Stimulated activated CD4-positive, alpha-beta T cell treated with anti-CD3 and anti-CD28 coated beads, Interleukin-12 subunit alpha, Interleukin-12 subunit beta, amount 100 ng/mL, for 4 hours (primary cell): ENCODE measurements at places on chromosomes 6 and 20.

DNA sequence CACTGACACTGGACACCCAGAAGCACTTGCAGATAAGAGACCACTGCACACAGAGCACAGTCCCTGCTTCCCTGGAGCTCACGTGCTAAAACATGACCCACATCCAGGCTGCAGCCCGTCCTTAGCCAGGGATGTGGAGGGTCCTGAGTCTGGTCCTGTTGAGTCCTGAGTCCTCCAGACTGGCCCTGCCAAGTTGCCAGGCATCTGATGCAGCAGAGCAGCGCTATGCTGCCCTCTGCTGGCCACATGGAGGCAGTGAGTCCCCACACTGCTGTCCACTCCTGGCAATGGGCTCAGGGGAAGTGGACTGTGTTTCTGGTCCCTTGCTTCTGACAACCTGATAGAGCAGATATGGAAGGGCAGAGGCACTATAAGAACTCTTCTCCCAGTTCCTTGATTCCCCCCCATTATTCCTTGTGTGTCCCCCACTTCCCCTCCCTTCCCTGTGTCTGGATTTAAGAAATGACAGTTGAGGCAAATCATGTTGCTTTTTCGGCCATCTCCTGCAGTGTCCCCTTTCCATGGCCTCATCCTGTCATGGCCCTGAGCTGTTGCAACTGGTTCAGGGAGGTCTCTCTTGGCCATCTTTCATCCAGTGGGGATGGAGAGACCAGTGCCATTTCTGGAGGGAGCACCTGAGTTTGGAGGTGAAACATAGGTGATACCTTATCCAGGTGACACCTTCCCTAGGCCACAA lies 86.0 kb downstream of the DHX35 start:
- peak; percentile 65 for DNase-seq

- no peak for DNase-seq
These were observed 84.2 kb downstream of the HUS1B start for GRCh38 chr6:572596-573265.

- no peak for DNase-seq
These were observed 812.8 kb upstream of the SLC35B3 start for GRCh38 chr6:9248133-9248532.

GRCh38 chr20:3994125-3994524 lies 21.2 kb downstream of the RNF24 start:
- DNase-seq: no peak

DNA sequence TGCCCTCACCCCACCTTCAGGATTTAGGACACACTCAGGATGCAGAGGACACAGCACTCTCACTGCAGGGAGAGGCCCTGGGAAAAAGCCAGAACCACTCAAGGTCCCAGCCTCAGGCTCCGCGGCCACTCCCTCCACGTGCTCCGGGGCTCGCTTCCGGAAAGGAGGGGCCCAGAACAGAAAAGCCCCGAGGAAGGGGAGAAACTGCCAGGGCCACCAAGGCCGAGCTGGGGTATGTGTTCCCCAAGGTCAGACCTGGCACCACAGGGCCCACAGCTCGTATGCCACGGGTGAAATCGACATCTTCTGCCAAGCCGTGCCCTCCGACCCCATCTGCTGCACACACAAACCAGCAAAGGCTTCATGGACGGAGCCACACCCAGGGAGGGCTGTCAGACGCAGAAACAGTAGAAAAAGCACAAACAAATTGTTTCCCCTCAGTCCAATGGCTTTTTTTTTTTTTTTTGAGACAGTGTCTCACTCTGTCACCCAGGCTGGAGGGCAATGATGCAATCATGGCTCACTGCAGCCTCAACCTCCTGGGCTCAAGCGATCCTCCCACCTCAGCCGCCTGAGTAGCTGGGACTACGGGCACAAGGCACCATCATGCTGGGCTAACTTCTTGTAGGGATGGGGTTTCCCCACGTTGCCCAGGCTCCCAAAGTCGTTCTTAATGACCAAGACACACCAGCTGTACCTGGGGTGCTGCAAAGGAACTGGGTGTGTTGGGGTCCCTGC lies 33.4 kb downstream of the SLC2A4RG start:
- DNase-seq: no peak

GRCh38 chr6:155130161-155130853 lies 133.5 kb upstream of the CLDN20 start:
- DNase-seq: no peak

- DNase-seq: no peak
These were observed 9.1 kb downstream of the ANKRD60 start for GRCh38 chr20:58219342-58219700.

- DNase-seq: no peak
These were observed 3.1 kb downstream of the TNF start for GRCh38 chr6:31578184-31579118.

GRCh38 chr20:33465481-33466302 lies 22.1 kb upstream of the SNTA1 start:
- DNase-seq: no peak

- DNase-seq: no peak
These were observed 394.5 kb upstream of the SLC35B3 start for GRCh38 chr6:8829796-8830195.

DNA sequence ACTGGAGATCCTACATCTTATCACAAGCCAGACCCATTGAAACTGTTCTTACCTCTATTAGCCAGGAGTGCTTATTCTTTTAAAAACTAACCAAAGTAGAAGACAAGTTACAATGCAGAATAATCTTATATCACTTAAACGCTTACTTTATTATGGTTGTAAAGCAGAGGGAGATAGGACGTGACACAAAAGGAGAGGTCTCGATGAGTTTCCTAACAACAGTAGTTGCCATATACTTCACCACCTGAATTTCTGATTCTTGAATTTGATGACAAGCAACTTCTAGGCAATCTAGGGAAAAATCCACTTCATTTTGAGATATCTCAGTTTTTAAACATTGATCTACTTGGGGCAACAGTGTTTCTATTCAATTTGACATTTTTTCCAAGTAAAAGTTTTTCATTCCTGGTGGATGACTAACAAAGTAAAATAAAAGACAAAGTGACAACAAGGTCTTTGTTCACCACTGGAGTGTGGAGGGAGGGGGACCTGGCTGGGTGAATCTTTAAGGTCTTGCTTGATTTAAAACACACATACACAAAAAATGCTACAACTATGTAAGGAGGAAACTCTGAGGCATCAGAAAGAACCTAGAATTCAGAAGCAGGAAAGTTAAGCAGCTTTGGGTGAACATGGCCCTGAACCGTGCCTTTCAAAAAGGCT lies 110.9 kb downstream of the SMLR1 start:
- no peak for DNase-seq
